ENCODE measurements at places on chromosomes 11 and 22.

DNA sequence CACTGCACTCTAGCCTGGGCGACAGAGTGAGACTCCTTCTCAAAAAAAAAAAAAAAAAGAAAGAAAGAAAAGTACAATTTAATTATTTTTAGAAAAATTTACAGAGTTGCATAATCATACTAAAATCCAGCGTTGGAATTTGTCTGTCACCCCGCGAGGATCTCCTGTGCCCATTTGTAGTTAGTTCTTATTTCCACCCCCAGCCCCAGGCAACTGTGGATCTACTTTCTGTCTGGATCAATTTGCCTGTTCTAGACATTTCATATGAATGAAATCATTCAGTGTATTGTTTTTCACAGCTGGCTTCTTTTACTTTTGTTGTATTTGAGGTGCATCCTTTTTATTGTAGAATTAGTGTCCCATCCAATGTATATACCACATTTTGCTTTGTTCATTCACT is 102.6 kb upstream of the RASSF10 start:
- DNase-seq = no peak

GRCh38 chr11:112270551-112271180 is 10.0 kb upstream of the PLET1 start:
- DNase-seq = no peak

- peak; percentile 87 for DNase-seq
Measured at GRCh38 chr11:61507962-61508861, at the start of gene LRRC10B. Gene LRRC10B, plus strand, starts transcription at chr11:61508749. Its CDS starts 250 bp downstream, at chr11:61508999.

- no peak for DNase-seq
Measured at GRCh38 chr11:14132312-14132711, 169.8 kb downstream of the SPON1 start.

- DNase-seq = no peak
Measured at GRCh38 chr11:38131535-38131934, 1533.5 kb upstream of the RAG2 start.

DNA sequence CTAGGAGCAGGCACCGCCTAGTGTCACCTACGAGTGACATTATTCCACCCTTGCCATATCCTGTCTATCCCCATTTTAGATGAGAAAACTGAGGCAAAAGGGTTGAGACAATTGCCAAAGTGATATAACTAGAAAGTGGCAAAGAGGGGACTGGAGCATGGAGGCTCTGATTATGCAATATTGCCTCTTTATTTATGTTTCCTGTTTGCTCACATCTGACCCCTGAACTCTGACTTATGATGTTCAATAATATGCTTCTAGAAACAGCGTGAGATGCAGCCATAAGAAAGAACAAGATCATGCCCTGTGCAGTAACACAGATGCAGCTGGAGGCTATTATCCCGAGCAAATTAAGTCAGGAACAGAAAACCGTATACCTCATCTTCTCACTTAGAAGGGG is 7.7 kb downstream of the ELF5 start:
- DNase-seq = no peak

DNA sequence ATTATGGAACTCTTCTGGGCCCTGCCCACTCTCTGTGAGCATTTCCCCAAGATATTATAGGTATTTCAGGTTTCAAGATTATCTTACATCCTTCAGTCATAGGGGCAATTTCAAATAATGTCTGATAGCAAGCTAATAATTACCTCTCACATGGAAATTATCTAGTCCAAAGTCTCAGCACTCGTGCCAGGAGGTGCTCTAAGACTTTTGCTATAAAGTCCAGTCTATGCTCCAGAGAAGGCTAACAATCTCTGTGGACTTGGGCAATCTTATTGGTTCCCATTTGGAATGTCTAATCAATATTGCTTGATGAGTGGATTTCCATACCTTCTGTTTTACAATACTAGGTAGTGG is 5.4 kb downstream of the TREH start:
- no peak for DNase-seq

- no peak for DNase-seq
Measured at GRCh38 chr22:37459206-37459605, 27.0 kb downstream of the MFNG start.

GRCh38 chr11:42257534-42257933 is 798.1 kb upstream of the LRRC4C start:
- DNase-seq = no peak

- DNase-seq = no peak
Measured at GRCh38 chr11:36330411-36330810, 34.3 kb downstream of the PRR5L start.

DNA sequence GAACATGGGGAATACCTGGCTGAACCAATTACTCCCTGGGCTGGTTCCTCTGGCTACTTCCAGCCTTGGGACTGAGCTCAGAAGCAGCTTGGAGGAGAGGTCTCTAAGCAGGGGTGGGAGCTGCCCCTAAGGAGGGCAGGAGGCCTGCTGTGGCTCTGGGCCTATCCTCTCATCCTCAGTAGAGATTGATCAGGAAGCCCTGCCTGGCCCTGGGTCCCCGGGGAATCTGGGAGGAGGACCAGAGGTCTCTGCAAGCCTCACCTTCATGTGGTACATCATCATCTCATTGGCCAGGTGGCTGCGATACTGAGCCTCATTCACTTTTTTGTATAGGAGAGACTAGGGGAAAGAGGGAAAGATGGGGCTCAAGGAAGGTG is 91.1 kb downstream of the PDE2A start:
- DNase-seq = no peak

DNA sequence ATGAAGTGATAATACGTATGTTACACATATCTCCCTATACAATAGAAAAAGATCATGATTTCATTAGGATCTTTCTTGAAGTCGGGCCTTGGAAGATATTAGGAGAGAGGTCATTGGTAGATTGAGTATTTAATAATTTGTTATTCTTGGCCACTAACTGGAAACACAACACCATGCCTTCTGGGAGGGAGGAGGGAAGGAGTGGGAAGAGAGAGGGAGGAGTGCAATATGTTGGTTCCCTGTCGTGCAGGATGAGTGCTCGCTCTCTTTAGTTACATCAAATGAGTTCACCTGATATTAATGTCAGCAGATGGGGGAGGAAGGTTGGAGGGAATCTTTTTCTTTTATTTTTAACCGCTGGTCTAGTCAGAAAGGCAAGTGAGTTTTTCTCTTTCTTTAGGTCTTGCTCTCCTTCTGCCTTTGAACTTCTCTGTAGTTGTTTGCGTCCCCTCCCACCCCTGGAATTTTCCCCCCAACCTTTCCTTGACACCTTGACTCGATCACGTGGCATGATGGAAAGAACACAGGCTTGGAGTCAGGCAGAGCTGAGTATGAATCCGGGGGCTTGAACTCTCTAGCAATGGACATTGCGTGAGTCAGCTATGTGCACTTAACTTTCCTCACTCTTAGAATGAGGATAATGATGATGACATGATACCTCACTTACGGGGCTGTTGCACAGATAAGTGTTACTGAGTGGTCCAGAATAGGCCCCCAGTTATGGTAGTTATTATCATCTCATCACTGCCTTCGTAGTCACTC is 6.2 kb downstream of the ADAMTS15 start:
- DNase-seq = no peak

DNA sequence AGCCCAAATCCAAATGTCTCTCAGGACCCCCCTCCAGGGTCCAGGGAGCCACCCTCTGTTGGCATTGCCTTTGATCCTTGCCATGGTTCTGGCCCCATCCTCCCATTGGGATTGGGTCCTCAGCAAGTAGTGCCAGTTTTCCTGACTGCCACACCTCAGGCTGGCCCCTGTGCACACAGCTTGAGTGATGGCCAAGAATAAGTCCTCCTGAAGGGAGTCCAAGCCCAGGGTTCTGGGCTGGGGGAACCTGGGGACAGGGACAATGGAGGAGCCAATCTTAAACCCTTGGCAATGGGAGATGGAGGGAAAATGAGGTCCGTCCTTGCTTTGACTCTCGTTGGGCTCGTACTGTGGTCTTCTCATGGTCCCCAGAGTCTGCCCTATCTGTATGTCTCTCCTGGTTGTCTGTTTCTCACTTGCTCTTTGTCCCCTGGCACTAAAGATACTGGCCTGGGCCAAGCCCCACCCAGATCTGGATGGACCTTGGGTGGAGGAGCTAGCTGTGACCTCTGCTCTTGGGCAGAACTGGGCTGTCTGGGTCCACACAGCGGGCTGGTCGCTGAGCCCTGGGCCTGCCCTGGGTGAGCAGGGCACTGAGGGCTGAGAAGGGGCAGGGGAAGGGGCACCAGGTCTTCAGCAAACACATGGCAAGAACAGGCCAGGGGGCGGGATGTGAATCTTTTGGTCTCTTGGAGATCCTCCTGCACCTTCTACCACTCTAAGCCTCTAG is 2.9 kb downstream of the SOX10 start:
- no peak for DNase-seq

- DNase-seq = no peak
Measured at GRCh38 chr11:16804104-16804947, 65.9 kb downstream of the C11orf58 start.

GRCh38 chr11:131824771-131825170 is 454.4 kb downstream of the NTM start:
- no peak for DNase-seq

DNA sequence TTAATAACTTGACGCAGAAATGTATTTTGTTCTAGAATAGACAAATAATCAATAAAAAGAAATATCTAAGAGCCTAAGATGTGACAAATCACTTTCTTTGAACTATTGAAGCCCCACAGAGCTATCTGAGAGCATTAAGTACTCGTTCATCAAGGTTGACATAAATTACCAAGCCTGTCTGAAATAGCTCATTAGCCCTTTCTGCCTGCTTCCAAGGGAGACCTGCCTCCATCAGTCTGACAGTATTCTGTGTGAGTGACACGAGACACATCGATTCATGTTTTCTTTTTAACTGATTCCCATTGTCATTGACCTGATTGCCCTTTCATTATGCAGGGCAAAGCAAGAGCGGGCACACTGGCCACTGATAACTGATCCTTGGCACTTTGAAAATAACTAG is 347.5 kb downstream of the KCNA4 start:
- peak; percentile 23 for DNase-seq

GRCh38 chr11:44580701-44581100 is 15.2 kb downstream of the CD82 start:
- no peak for DNase-seq

DNA sequence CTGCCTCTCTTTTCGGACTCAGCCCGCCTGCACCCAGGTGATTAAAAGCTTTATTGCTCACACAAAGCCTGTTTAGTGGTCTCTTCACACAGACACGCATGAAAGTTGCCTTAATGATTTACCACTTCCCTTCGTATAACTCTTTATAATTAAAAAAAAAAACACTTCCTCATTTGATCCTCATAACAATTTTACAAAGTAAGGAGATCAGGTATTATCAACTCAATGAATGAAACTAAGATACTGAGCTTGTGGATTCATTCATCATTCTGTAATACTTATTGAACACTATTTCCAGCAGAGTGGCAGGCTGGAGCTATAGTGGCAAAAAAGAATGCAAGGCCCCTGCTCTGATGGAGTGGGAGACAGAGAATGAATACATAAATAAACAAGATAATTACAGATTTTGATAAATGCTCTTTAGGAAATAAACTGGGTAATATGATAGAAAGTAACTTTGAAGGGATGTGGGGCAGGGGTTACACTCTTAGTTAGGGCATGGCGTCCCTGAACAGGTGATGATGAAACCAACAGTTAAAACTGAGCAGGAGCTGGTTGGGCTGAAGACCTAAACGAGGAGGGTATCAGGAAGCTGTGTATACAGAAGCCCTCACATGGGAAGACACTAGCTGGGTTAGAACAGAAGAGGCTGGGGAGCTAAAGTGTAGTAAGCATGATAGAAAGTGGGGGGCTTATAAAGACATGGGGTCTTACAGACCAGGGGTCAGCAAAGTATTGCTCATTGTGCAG is 5.4 kb upstream of the CRTAM start:
- DNase-seq = no peak

DNA sequence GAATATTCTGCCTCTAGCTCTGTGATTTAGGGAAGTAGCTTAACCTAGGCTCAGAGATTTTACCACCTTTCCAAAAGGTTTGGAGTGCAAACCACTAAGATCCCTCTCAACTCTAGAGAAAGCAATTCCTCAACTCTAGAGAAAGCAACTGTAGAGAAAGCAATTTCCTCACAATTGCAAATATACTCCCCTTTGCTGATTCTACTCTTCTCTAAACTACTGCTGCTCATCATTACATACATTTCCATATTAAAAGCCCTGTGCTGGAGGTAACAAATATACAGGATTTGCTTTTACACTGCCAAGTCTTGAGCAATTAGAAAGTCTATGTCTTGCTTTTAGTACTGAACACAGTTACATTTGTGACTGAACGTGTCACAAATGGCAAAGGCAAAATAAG is 48.2 kb downstream of the ALG9 start:
- no peak for DNase-seq

DNA sequence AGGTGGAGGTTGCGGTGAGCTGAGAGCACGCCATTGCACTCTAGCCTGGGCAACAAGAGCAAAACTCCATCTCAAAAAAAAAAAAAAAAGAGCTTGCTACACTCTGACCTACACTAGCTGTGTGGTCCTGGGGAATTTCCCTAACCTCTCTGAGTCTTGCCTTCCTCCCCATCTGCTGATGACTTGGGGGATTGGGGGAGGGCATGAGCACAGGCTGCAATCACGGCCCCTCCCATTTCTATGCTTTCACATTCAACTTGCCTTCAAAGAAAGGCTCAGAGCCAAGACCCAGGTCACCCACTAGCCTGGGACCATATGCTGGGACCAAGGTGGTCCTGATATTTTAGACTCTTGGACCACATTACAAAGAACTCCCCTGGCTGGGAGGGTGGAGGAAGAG is 39.8 kb upstream of the TEF start:
- DNase-seq = no peak

GRCh38 chr11:1387961-1388762 is 1.6 kb upstream of the BRSK2 start:
- no peak for DNase-seq

DNA sequence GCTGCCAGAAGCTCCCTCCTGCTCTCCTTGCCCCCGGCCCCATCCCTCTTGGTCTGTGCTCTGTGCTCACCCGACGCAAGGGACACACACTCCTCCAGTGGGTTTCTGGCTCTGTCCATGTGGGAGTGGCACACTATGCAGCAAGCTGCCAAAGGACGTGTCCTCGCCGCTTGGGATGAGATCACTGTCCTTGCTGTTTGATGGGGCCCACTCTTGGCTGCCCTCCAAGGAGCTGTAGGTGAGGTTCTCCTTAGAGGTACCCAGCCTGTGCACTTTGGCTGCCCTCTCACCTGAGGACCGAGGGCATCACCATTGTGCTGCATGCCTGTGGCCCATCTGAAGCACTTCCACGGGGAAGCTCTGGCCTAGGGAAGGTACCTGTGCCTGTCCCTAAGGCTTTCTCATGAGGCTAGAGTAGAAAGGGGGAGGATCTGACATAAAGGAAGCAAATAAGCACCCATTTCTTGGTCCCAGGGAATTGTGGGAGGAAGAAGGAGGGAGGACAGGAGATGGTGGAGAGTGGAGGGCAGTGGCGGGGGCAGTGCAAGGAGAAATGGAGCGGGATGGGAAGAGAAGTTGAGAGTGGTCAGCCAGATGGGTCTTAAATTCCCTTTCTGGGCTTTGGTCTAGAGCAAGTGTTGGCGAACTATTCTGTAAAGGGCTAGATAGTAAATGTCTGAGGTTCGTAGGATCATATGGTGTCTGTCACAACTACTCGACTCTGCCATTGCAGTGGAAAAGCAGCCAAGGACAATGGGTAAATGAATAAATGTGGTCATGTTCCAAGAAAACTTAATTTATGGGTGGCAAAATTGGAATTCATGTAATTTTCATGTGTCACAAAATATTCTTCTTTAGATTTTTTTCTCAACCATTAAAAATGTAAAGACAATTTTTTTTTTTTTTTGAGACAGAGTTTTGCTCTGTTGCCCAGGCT is 47.0 kb upstream of the AMPD3 start:
- DNase-seq = no peak

Measured in retina (tissue), 1 donor.